ENCODE measurements at places on chromosomes 2 and 18. TPM values are rescaled to one million over a fixed set of nuclear protein-coding genes. Genes with fewer than 3 reads are reported as not detected.

- peaks cover 69% of the 10 kb centered on the region for H3K27me3 ChIP-seq
- DNase-seq, result no peak
- no peaks in the 10 kb centered on the region for H3K4me1 ChIP-seq
- H3K4me3 ChIP-seq, result no peak overlapping the region
- H3K27ac ChIP-seq, result no peak overlapping the region
Observed at GRCh38 chr18:47735041-47735702, 195.3 kb downstream of the SMAD2 start.

DNA sequence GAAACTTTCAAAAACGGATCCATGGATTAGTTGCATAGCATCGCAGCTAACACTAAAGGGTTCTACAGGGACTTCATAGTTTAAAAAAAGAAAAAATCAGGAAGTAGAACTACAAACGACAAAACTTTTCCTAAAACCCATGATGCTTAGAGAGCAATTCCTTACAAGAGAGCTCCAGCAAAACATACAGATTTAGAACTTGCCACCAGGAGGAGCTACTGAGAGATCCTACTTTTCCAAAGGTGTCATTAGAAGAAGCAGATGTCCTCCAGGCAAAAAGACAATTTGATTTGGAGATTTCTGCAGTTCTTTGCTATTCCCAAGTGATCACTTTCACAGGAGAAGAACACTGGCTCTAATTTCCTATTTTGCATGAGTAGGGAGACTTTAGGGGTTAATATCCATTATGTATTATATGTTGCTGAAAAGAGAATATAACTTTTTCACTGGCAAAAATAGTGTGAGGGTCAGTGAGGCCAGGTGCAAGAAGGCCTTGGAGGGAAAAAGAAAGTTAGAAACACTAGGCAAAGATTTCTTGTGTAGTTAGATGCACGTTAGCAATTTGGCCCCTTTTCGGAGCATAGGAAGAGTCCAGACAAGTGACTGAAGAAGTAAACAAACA is 436.2 kb downstream of the SUCLG1 start:
- H3K4me3 ChIP-seq, result no peak overlapping the region
- DNase-seq, result no peak
- no peaks in the 10 kb centered on the region for H3K36me3 ChIP-seq
- H3K27ac ChIP-seq, result no peak overlapping the region
- no peaks in the 10 kb centered on the region for H3K4me1 ChIP-seq

Gene TUBA4B
- not detected for total RNA-seq

DNA sequence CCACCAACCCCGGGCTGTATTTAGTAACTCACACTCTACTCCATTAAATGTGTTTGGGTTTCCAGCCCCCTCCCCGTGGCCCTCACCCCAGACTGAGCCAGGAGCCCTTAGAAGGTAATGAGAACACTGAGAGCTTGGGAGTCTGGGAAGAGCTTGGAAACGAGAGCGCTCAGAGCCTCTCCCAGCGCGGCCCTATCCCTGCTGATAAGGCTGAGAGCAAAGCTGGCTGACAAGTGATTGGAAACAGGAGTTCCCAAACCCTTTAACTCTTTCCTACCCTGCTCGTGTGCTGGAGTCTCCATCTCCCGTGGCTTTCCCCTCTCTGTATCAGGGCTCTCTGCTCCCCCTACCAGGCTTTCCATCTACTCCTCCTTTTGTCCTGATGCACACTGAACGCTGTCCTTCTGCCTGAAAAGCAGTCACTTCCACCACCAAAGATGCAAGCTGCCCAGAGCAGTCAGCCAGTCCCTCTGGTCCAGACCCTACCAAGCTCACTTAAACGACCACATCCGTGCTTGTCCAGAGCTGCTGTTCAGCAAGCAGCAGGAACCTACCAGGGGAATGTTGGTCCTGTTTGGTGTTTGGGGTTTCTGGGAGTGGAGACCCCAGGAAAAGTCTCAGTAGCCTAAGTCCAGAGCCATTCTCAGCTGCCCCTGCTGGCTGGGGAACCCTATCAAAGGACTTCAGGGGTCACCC is 100.0 kb upstream of the PKDCC start:
- no peaks in the 10 kb centered on the region for H3K27me3 ChIP-seq
- no peak for DNase-seq
- H3K27ac ChIP-seq, result no peak overlapping the region
- no peak overlapping the region for H3K4me3 ChIP-seq
- H3K36me3 ChIP-seq, result peaks cover 2% of the 10 kb centered on the region

Gene KIF5C
- total RNA-seq, result 3.8 TPM

DNA sequence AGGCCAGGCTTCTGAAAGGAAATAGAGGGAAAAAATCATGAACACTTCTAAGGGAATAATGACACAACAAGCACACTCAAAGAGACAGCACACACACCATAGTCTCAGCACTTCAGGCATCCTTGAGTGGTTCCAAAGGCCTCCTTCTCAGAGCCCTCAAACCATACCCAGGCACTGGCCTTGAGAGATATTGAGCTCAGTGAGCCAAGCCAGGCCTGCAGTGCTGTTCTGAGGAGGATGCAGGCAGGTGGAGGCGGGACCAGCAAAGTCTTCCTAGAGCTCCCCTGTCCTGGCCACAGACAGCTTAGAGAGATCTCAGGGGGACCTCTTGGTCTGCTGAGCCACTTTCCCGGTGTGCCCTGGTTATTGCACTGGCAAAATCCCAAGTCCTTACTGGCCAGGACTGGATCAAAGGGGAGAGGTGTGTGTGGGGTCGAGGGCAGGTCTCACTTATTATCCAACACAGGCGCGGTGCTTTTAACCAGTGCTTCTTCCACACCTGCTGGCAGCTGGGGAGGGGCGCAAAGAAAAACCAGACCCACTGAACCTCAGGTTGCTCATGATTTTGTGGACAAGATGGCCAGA is 86.8 kb upstream of the HAAO start:
- no peak for DNase-seq
- no peak overlapping the region for H3K27ac ChIP-seq
- no peaks in the 10 kb centered on the region for H3K36me3 ChIP-seq
- H3K27me3 ChIP-seq, result no peaks in the 10 kb centered on the region
- no peaks in the 10 kb centered on the region for H3K4me1 ChIP-seq
- H3K4me3 ChIP-seq, result no peak overlapping the region

DNA sequence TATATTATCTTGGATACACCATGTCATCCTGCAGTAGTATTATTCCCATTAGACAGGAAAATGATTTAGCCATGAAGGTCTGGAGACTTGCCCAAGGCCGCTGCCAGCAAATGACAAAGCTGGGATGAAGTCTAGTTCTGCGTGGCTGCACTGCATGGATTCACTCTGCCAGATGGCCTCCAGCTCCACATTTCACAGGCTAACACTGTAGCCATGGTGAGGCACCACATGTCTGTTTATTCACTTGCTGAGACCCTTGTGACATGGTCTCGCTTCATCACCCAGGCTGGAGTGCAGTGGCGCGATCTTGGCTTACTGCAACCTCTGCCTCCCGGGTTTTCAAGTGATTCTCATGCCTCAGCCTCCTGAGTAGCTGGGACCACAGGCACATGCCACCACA is 31.5 kb upstream of the SCG2 start:
- no peak overlapping the region for H3K4me3 ChIP-seq
- no peak for DNase-seq
- no peak overlapping the region for H3K27ac ChIP-seq
- peaks cover 17% of the 10 kb centered on the region for H3K4me1 ChIP-seq

DNA sequence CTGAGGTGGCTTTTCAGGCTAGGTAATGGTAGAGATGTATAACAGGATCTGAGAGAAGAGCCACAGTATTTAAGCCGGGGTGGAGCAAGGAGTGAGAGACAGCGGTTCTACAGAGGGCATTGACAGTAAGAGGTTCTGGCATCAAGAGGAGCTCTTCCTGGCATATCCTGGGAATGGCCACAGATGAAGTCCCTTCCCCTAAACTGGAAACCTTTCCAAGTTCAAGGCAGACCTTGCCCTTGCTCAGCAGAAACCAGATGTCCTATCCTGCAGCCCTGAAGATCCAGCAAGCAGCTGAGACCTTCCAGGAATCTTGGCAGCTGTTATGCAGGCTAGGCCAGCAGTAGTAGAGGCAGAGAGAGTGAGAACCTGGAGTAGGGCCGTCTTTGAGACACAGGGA is 18.1 kb downstream of the REG1A start:
- no peak overlapping the region for H3K4me3 ChIP-seq
- no peaks in the 10 kb centered on the region for H3K27me3 ChIP-seq
- H3K4me1 ChIP-seq, result no peaks in the 10 kb centered on the region
- no peaks in the 10 kb centered on the region for H3K36me3 ChIP-seq

DNA sequence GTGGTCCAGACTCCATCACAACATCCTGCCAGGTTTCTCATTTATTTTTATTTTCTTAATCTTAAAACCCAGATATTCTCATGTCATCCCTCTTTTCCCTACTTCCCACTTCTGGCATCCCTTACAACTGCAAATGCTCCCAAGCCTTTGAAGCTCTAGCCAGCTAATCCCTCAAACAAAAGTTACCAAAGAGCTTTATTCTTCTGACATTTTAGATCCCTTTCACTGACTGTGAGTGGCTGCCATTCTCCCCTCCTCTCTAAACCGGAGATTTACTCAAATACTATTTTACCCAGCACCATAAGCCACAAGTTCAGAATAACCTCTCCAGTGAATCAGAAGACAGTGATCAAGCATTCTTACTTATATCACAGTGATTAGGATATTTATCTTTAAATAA is 569.0 kb upstream of the SYT4 start:
- H3K36me3 ChIP-seq, result no peaks in the 10 kb centered on the region
- no peak for DNase-seq
- no peak overlapping the region for H3K4me3 ChIP-seq
- no peaks in the 10 kb centered on the region for H3K27me3 ChIP-seq

DNA sequence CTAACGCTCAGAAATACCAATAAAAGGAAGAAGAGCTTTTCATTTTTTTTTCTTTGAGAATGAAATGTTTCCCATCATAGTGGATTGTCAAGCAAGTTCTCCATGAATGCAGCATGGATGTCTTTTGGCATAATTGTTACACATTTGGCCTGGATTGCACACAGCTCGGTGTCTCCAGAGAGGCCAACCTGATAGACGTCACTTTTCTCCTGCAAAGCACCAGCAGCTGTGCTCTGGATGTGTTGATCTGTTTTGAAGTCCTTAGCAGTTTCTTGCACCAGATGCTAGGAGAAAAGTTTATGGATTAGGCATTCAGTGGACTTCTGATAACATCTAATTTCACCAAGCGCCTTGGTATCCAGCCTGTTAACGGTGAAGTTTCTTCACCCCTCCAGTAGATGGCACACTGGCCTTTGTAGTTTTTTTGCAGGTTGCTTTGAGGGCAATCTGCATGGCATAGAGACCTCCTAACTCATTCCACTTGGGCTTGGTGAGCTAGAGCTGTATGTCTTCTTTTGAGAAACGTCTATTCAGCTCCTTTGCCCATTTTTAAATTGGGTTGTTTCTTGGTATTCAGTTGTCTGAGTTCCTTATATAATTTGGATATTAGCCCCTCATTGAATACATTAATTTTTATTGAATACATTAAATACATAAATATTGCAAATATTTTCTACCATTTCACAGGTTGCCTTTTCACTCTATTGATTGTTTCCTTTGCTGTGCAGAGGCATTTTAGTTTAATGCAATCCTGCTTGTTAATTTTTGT is 59.7 kb downstream of the PTH2R start:
- no peak for DNase-seq
- H3K27ac ChIP-seq, result no peak overlapping the region
- H3K4me3 ChIP-seq, result no peak overlapping the region
- no peaks in the 10 kb centered on the region for H3K36me3 ChIP-seq
- H3K4me1 ChIP-seq, result no peaks in the 10 kb centered on the region
- H3K27me3 ChIP-seq, result peaks cover 26% of the 10 kb centered on the region

DNA sequence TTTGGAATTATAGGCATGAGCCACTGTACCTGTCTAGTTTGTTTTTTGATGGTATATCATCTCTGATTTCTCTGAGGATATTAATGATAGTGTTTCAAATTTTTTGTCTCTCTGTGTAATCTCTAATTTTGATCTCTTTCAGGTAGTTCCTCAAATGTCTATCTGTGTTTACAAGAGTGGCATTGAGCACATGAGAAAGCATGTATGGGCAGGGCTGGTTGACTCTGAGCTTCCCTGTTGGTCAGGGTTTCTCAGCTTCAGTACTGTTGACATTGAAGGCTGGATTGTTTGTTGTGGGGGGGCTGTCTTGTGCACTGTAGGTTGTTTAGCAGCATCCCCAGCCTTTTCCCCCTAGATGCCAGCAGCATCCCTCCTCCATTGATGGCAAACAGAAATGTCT is 79.9 kb downstream of the TMEM247 start:
- no peak overlapping the region for H3K27ac ChIP-seq
- peaks cover 25% of the 10 kb centered on the region for H3K36me3 ChIP-seq
- DNase-seq, result no peak
- peaks cover 32% of the 10 kb centered on the region for H3K4me1 ChIP-seq
- H3K27me3 ChIP-seq, result no peaks in the 10 kb centered on the region
- no peak overlapping the region for H3K4me3 ChIP-seq

Data from chondrocyte (in vitro differentiated cells).